Endothelial cell (in vitro differentiated cells): ENCODE measurements at places on chromosomes 2 and 18. TPM values are rescaled to one million over a fixed set of nuclear protein-coding genes. Genes with fewer than 3 reads are reported as not detected.

B4GALT6 gene
- total RNA-seq, result 31.6 TPM

AFG3L2 gene
- 47.7 TPM for total RNA-seq

STARD6 gene
- total RNA-seq, result 0.54 TPM

DNA sequence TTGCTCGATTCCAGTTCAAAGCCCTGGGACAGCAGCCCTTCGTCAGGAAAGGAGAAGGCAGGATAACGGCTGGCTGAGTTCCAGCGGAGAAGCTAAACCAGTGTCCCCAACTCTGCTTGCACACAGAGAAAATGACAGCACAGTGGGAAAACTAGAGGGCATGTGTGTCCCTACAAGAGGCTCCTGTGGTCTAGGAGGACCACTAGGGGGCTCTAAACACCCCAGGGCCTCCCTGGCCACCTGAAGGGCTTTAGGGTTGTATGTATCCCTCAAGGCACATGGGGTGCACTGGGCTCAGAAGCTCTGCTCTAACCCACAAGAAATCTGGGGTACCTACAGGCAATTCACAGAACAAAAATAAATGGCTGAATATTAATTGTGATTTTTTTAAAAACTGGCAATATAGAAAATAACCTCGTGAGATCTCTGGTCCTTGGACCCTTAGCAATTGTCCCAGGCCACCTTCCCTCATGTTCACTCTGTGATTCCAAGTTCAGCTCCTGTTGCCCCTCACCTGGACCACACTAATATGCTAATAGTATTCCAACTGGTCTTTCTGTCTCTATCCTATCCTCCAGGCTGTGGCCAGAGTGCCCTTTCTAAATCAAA lies 17.5 kb downstream of the STAT1 start:
- H3K27ac ChIP-seq, result no peak overlapping the region
- H3K4me1 ChIP-seq, result no peaks in the 10 kb centered on the region
- H3K27me3 ChIP-seq, result no peaks in the 10 kb centered on the region
- H3K4me3 ChIP-seq, result peak overlapping the region; percentile 8

DNA sequence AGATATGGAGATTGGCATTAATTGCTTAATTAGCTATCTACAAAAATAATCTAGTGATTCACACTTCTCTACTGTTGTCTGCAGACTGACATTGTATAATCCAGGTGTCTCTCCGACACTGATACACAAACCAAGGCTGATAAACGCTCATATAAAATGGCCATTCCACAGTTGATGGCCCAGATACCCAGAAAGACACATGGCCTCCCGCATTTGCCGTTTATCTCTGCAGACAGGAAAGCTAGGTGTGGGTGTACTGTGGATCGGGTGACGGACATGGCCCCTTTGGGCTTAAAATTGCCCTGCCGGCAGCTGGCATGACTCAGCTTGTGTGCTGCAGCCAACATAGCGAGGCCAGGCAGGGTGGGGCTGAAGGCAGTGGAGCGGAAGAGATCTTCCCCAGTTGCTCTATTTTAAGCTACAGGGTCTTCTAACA lies 18.5 kb downstream of the PMAIP1 start:
- no peak overlapping the region for H3K27ac ChIP-seq
- no peaks in the 10 kb centered on the region for H3K27me3 ChIP-seq
- H3K4me1 ChIP-seq, result no peaks in the 10 kb centered on the region
- no peak for DNase-seq
- H3K36me3 ChIP-seq, result no peaks in the 10 kb centered on the region
- no peak overlapping the region for H3K4me3 ChIP-seq

GRCh38 chr2:5176764-5177163 lies 515.4 kb upstream of the SOX11 start:
- no peak for DNase-seq
- no peak overlapping the region for H3K4me3 ChIP-seq
- H3K4me1 ChIP-seq, result no peaks in the 10 kb centered on the region

STPG4 gene
- not detected for total RNA-seq

- no peak for DNase-seq
- H3K4me3 ChIP-seq, result no peak overlapping the region
- peaks cover 5% of the 10 kb centered on the region for H3K27me3 ChIP-seq
- H3K27ac ChIP-seq, result no peak overlapping the region
- no peaks in the 10 kb centered on the region for H3K36me3 ChIP-seq
- peaks cover 18% of the 10 kb centered on the region for H3K4me1 ChIP-seq
Observed at GRCh38 chr18:57135699-57136098, 11.2 kb upstream of the BOD1L2 start.

DNA sequence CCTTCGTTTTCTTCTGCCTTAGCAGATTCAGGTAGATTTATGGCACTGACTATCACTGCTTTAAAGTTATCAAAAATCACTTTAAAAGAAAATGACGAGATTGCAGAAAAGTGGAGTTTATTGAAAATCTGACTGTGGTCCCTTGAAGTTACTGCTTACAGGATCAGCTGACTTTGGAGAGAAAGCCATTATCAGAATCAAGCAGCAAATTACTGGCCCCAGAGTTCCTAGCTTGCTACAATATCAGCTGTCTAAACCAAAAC lies 18.5 kb downstream of the MBP start:
- peaks cover 49% of the 10 kb centered on the region for H3K4me1 ChIP-seq
- H3K36me3 ChIP-seq, result peaks cover 11% of the 10 kb centered on the region
- H3K27me3 ChIP-seq, result peaks cover 18% of the 10 kb centered on the region
- H3K4me3 ChIP-seq, result no peak overlapping the region
- DNase-seq, result no peak

- no peak overlapping the region for H3K27ac ChIP-seq
- H3K27me3 ChIP-seq, result no peaks in the 10 kb centered on the region
- peaks cover 13% of the 10 kb centered on the region for H3K36me3 ChIP-seq
- DNase-seq, result peak; percentile 45
Observed at GRCh38 chr2:230762317-230762896, 49.8 kb downstream of the CAB39 start.

CGREF1 gene
- total RNA-seq, result not detected

GRCh38 chr2:60071490-60071831 lies 482.0 kb downstream of the BCL11A start:
- no peaks in the 10 kb centered on the region for H3K36me3 ChIP-seq
- peaks cover 20% of the 10 kb centered on the region for H3K4me1 ChIP-seq
- no peak for DNase-seq
- H3K4me3 ChIP-seq, result no peak overlapping the region
- peaks cover 7% of the 10 kb centered on the region for H3K27me3 ChIP-seq

CKAP2L gene
- total RNA-seq, result 5.5 TPM

DNA sequence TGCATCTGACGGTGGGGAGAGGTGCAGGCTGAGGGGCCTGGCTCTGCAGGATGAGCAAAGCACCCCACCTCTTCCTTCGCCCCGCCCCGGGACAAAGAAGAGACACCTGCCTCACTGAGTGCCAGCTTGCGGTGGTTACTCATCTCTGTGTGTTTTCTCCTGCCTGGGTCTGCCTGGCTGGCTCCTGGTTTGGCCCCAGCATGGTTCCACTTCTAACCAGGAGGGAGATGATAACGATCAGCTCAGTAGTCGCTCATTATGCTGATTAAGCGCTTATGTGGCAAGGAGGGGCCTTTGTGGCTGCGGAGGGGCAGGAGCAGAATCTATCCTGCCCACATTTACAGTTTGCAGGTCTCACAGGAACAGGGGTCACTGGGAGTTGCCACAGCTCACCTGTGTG lies 68.7 kb upstream of the EDAR start:
- peaks cover 2% of the 10 kb centered on the region for H3K4me1 ChIP-seq
- no peak overlapping the region for H3K4me3 ChIP-seq
- H3K27me3 ChIP-seq, result no peaks in the 10 kb centered on the region
- H3K36me3 ChIP-seq, result no peaks in the 10 kb centered on the region
- DNase-seq, result no peak

DNA sequence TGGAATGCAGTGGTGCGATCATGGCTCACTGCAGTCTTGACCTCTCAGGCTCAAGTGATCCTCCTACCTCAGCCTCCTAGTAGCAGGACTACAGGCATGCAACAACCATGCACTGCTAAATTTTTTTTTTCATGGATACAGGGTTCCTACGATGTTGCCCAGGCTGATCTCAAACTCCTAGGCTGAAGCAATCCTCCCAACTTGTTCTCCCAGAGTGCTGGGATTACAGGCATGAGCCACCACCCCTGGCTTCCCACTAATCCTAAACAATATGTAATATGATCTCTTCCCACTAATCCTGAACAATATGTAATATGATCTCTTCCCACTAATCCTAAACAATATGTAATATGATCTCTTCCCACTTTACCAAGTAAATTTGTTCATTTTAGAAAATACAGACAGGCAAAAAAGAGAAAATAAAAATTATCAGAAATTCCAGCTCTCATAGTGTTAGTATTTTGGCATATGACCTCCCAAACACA lies 33.7 kb upstream of the C18orf32 start:
- peaks cover 23% of the 10 kb centered on the region for H3K4me1 ChIP-seq
- DNase-seq, result no peak
- no peak overlapping the region for H3K27ac ChIP-seq
- no peaks in the 10 kb centered on the region for H3K36me3 ChIP-seq
- peaks cover 4% of the 10 kb centered on the region for H3K27me3 ChIP-seq
- no peak overlapping the region for H3K4me3 ChIP-seq

GRCh38 chr2:239146011-239146641 lies 254.7 kb downstream of the HDAC4 start:
- DNase-seq, result no peak
- no peak overlapping the region for H3K4me3 ChIP-seq
- no peak overlapping the region for H3K27ac ChIP-seq
- H3K4me1 ChIP-seq, result peaks cover 4% of the 10 kb centered on the region

GRCh38 chr2:120552800-120553481 lies 182.7 kb upstream of the GLI2 start:
- peaks cover 40% of the 10 kb centered on the region for H3K4me1 ChIP-seq
- H3K36me3 ChIP-seq, result no peaks in the 10 kb centered on the region
- peak overlapping the region; percentile 64 for H3K27ac ChIP-seq
- H3K27me3 ChIP-seq, result peaks cover 9% of the 10 kb centered on the region

PPIG gene
- 50.8 TPM for total RNA-seq

GRCh38 chr2:56040189-56040588 lies 116.6 kb upstream of the EFEMP1 start:
- no peak for DNase-seq
- no peak overlapping the region for H3K27ac ChIP-seq
- peaks cover 10% of the 10 kb centered on the region for H3K4me1 ChIP-seq
- no peak overlapping the region for H3K4me3 ChIP-seq
- no peaks in the 10 kb centered on the region for H3K36me3 ChIP-seq

KANSL3 gene
- total RNA-seq, result 36.3 TPM

TUBA3E gene
- total RNA-seq, result not detected

DNA sequence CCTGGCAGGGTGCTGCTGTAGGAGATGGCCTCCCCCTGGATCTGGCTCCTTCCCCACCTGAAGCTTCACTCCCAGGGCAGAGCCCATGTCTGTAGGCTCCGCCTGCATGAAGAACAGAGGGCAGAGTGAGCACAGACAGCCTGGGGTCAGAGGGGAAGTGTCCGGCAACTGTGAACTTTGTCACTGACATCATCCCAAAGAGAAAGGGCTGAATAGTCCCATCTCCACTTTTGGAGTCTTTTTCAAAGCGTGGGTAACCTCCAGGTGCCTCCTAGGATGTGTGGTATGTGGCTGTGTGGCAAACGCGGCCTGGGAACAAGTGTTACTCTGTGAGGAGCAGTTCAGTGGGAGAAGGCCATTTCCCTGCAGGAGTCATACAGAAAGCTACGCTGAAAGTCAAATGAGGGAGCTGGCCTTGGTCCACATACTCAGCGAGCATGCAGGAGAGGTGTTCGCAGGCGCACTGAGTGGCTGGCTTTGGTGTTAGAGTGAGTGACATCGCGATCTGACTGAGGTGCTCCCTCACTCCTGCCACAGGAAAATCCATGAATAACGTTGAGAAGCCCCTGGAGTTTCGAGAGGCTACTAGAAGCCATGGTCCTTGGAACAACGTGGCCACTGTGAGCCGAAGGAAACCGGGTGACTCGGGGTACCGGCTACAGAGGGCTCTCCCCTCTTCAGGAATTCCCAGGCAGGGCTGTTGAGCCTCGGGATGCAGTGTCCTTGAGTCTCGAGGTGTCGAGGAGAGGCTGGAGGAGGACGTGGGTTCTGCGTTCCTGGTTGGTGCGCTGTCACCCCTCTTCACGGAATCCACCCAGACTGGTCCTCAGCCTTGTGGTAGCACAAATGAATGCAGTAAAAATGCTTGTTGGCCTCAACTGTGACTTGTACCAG lies 54.7 kb downstream of the CABLES1 start:
- peaks cover 15% of the 10 kb centered on the region for H3K36me3 ChIP-seq
- no peak overlapping the region for H3K27ac ChIP-seq
- H3K27me3 ChIP-seq, result peaks cover 2% of the 10 kb centered on the region
- H3K4me3 ChIP-seq, result no peak overlapping the region
- DNase-seq, result no peak
- H3K4me1 ChIP-seq, result peaks cover 38% of the 10 kb centered on the region

CABYR gene
- 8.4 TPM for total RNA-seq

GRCh38 chr18:75163736-75164135 lies 45.2 kb downstream of the PTGR3 start:
- no peak overlapping the region for H3K4me3 ChIP-seq
- H3K4me1 ChIP-seq, result no peaks in the 10 kb centered on the region
- no peak for DNase-seq

- H3K27ac ChIP-seq, result no peak overlapping the region
- no peaks in the 10 kb centered on the region for H3K36me3 ChIP-seq
- DNase-seq, result no peak
- H3K4me1 ChIP-seq, result no peaks in the 10 kb centered on the region
- no peak overlapping the region for H3K4me3 ChIP-seq
Observed at GRCh38 chr18:27887287-27887686, 289.6 kb downstream of the CDH2 start.

- H3K36me3 ChIP-seq, result peaks cover 3% of the 10 kb centered on the region
- no peak overlapping the region for H3K4me3 ChIP-seq
- no peak for DNase-seq
- H3K27me3 ChIP-seq, result peaks cover 2% of the 10 kb centered on the region
Observed at GRCh38 chr2:198116756-198117155, 312.4 kb downstream of the PLCL1 start.

SOWAHC gene
- 2.2 TPM for total RNA-seq

DNA sequence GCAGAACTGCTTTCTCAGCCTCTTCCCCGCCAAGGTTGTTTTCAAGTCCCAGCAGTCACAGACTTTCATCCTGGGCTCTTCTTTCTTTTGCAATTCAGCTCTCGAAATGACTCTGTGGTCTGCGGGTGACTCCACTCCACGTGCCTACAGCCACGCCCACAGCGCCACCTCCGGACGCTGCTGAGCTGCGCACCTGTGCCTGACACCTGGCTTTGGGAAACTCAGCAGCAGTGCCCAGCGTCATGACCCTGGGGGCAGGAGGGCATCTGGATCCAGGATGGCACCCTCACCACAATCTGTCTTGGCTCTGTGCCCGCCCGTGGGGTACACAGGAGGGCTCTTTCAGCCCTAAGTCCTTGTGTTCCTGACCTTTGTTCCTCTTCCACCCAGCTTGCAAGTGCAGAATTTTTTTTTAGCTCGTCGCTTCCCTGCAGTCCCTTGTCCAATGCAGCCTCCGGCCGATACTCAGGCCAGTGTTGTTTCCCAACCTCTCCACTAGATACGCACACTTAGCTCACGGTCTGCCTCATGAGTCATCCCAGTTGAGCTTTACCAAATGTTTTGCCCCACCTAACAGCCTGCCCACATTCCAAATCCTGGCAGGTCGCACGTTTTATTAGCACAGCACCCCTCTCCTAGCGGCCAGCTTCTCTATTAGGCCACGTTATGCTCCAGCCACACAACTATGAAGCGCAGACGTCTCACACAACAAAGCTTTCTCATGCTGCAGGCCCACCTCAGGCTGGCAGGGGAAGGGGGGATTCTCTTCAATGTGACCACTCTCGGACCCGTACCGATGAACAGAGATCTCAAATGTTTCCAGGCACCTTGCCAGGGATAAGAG lies 6.5 kb upstream of the CAPN10 start:
- peaks cover 27% of the 10 kb centered on the region for H3K36me3 ChIP-seq
- peaks cover 7% of the 10 kb centered on the region for H3K27me3 ChIP-seq
- no peak for DNase-seq
- peaks cover 12% of the 10 kb centered on the region for H3K4me1 ChIP-seq
- peak overlapping the region; percentile 32 for H3K27ac ChIP-seq
